Aorta (tissue), 5 donors: ENCODE measurements at places on chromosomes 2 and 18. TPM values are rescaled to one million over a fixed set of nuclear protein-coding genes. Genes with fewer than 3 reads are reported as not detected.

The ALK gene
- total RNA-seq: 0.13 TPM

The DHRS9 gene
- 0.52 TPM for total RNA-seq

The GLI2 gene
- total RNA-seq: 9.0 TPM

The ITGA6 gene
- total RNA-seq: 67.6 TPM

The SLC16A14 gene
- total RNA-seq: 6.0 TPM

The SETBP1 gene
- total RNA-seq: 42.4 TPM

The HOXD1 gene
- total RNA-seq: 2.2 TPM

The COL5A2 gene
- total RNA-seq: 115 TPM

The IGFBP5 gene
- 1,222 TPM for total RNA-seq

The SLC9A2 gene
- total RNA-seq: not detected
